ENCODE measurements at places on chromosomes 12 and 14. TPM values are rescaled to one million over a fixed set of nuclear protein-coding genes. Genes with fewer than 3 reads are reported as not detected.
A peak's percentile ranks its signal among the peaks of the same experiment; 100 is the strongest.

GRCh38 chr12:24048446-24048845, 99.0 kb upstream of the SOX5 start:
- no peaks in the 10 kb centered on the region for H3K36me3 ChIP-seq
- H3K27ac ChIP-seq: no peak overlapping the region
- no peaks in the 10 kb centered on the region for H3K4me1 ChIP-seq
- no peaks in the 10 kb centered on the region for H3K27me3 ChIP-seq
- DNase-seq: no peak

DNA sequence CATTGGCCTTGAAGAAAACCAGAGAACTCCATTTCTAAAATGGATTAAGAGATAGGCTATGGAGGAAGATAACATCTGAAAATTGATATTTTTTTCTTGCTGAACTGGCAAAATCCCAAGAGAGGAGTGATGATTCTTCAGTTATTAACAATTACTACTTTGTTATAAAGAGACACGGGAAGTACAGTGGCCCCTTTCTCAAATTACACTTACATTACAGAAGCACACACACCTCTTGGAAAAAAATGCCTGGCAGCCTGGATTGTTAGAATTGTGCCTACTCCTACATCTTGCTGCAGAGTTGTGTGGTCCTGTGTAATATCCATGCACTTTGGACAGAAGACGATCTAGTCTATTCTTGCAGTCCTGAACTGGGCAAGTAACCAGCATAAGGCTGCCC, 71.7 kb downstream of the TGFB3 start:
- H3K27me3 ChIP-seq: no peaks in the 10 kb centered on the region
- H3K4me1 ChIP-seq: peaks cover 14% of the 10 kb centered on the region
- no peak for DNase-seq
- no peak overlapping the region for H3K27ac ChIP-seq

DNA sequence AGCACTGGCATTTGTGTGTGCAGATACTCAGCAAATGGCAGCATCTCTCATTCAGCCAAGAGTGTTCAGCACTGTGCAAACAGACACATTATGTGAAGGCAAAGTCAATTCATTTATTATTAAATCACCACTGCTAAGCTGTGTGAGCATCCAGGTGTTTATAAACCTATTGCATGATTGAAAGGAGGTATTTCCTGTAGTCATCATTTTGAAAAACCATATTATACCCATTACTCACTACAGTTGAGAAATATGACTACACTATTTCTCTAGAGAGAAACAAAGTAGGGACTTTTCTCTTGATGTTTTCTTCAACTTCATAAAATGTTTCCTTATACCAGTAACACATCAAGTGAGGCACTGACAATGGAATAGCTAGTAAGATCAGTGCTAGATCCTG, 13.7 kb downstream of the SPX start:
- no peak overlapping the region for H3K4me3 ChIP-seq
- H3K4me1 ChIP-seq: peaks cover 10% of the 10 kb centered on the region
- no peak overlapping the region for H3K27ac ChIP-seq
- no peaks in the 10 kb centered on the region for H3K36me3 ChIP-seq
- DNase-seq: no peak

ASB2 gene
- total RNA-seq: 162 TPM

GRCh38 chr12:126936181-126936851, 1330.7 kb upstream of the TMEM132C start:
- H3K27ac ChIP-seq: peak overlapping the region; percentile 42
- H3K4me1 ChIP-seq: no peaks in the 10 kb centered on the region
- no peaks in the 10 kb centered on the region for H3K36me3 ChIP-seq
- no peak overlapping the region for H3K4me3 ChIP-seq
- peak; percentile 75 for DNase-seq

SIX1 gene
- total RNA-seq: not detected

DNA sequence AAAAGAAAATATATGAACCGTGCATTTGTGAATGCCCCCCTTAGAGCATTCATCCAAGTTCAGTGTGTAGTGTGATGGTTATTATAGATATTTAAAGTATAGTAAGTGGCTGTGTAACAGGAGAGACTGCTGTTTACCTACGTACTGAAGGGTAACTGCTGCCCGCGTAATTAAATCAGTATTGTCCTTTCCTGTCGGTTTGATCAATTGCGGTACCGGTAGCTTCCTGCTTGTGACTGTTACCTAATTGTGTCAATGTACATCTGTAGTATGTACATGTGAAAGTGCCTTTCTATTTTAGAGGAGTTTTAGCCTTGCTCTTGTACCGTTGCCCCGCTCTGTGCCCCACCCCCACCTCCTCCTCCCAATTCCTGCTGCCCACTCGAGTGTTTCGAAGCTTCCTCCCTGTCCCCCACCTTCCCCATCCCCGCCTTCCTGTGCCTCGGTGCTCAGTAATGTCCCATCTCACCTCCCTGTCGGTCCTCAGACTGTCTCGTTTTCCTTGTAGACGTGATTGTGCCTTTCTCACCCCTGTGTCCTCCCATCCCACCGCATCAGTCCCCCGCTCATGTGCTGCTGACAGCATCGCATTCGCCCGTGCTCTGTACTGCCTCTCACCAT, 75.0 kb downstream of the KICS2 start:
- H3K27ac ChIP-seq: no peak overlapping the region
- no peaks in the 10 kb centered on the region for H3K4me1 ChIP-seq
- H3K4me3 ChIP-seq: no peak overlapping the region
- H3K36me3 ChIP-seq: peaks cover 21% of the 10 kb centered on the region

Measured in heart left ventricle (tissue), 16 donors.